ENCODE measurements at places on chromosomes 2 and 18. TPM values are rescaled to one million over a fixed set of nuclear protein-coding genes. Genes with fewer than 3 reads are reported as not detected.

SAG gene
- total RNA-seq = 0.07 TPM

CPO gene
- not detected for total RNA-seq

- DNase-seq = no peak
Measured at GRCh38 chr18:23331091-23331920, 121.8 kb upstream of the RIOK3 start.

DNA sequence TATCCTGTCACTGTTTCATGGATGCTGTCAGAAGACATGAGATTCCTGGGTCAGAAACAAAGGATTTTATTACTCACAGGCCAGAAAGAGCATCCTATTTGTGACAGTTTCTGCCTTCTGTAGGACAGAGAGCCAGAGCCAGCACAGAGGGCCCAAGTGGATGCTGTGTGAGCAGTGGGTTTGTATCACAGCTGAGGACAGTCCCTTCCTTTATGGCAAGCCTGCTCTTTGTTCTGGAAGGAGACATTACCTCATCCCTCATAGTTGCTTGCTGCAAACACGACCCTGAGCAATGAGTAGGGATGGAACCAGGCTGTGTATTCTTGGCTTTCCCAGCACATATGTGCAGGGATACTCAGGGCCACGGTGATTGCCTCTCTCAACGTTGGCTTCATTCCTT lies 41.6 kb downstream of the ARHGEF4 start:
- DNase-seq = no peak

GRCh38 chr18:48872234-48873145 lies 78.3 kb downstream of the SMAD7 start:
- DNase-seq = no peak

Data from uterus (tissue), 4 donors.